Activated CD8-positive, alpha-beta memory T cell treated with anti-CD3 and anti-CD28 coated beads for 1 hour (primary cell): ENCODE measurements at places on chromosomes 1 and 21.

- no peak for DNase-seq
These were observed 4.7 kb downstream of the MINDY1 start for GRCh38 chr1:151002051-151002450.

DNA sequence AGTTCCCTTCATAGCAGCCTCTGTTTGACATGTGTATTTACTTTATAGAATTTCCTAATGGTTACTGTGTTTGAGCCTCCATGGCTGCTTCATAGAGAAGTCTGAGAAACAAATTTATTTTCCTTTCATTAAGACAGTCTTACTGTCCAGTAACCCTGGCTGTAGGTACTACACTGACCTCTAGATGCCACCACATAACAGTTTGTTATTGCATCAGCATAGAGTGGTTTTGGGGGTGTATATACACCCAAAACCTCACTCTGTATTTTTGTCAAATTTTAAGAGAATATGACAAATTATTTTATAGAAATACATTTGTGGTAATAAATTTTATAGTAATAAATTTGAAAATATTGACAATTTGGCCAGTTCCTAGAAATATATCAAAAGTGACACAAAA is 57.3 kb downstream of the OBSCN start:
- no peak for DNase-seq

DNA sequence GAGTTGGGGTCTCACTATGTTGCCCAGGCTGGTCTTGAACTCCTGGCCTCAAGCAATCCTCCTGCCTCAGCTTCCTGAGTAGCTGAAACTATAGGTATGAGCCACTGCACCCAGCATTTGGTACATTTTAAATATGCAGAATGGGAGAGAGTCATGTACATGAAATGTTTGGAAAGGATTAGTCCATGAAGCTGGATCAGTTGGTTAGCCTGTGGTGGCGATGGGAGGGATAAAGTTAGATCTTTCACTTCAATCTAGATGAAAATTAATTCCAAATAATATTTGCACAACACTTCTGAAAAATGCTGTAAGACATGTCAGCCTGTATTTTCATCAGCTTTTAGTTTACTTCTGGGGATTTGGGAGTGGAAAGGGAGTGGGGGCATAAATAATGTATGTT is 188.9 kb downstream of the HUNK start:
- no peak for DNase-seq

DNA sequence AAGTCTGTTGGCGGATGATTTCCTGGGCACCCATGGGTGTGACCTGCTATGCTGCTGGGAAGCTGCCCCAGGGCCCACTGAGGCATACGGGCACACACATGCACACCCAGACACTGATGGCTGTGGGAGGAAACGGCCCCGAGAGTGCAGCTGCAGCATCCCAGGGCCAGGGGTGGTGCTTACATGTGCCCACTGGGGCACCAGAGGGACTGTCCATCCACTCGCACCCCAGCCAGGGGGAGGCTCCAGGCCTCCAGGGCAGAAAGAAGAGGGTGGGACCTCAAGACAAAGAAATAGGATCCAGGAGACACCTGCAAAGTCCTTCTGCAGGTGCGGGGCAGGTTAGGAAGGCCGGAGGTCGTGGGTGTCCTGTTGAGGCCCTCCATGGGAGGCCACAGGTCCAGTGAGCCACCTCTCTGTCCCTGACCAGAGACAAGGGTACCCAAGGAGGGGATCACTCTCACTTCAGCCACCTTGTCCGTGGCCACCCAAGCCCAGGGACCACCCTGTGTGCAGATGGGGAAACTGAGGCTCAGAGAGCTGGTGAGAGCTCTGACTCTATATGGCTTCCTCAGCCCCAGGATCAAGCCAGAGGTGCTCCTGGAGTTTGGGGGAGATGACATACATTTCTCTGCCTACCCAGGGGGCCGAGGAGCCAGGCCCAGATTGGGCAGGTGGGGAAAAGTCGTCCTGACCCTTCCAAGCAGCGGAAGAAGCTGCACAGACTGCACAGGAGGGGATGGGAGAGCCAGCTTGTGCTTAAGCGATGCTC is 57.1 kb downstream of the WNT9A start:
- DNase-seq: no peak

DNA sequence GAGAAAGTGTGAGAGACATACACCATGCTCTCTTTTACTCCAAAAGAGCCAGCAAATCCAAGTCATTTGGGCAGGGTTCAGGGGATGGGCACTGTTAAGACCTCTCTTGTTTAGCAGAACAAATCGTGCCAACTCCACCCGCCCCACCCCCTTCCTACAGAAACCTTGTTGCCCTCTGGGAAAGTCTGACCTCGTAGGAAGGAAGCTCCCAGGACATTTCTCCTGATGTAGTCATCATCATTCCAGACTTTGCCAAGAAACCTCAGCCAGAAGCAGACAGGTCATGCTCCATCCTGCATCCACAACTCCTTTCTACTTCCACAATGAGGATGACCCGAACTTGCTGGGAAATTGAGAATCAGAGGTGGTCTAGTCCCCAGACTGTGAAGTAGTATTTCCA is 57.7 kb downstream of the UBE2T start:
- DNase-seq: no peak
